NCI-H187 treated with DMSO at 0.1 percent for 48 hours (cell line): ENCODE measurements at places on chromosomes 11 and 22.

DNA sequence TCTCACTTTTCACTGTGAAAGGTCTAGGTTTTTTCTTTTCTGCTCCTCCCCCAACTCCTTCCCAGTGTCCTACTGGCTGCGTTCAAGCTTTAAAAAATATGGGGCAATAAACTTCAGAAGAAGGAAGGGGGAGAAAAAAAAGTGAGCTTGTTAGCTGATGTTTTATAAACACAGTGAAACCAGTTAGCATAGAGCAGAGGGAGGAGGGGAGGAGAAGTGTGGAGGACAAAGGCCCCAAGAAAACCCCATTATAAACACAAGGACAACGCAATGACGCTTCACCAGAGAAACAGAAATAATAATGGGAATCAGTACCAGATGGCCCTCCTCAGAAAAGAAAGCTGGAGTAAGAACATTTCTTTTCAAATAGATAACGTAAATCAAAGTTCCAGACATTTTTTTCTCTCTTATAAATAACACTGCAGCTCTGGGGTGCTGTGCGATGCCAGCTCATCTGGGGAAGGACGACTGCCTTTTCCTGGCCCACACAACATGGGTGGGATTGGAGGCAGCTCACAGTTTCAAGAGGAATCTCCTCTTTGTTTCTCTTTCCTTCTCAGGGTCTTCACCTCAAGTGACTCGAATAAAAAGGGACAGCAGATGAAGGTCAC is 235.4 kb upstream of the NARS2 start:
- no peak for DNase-seq

DNA sequence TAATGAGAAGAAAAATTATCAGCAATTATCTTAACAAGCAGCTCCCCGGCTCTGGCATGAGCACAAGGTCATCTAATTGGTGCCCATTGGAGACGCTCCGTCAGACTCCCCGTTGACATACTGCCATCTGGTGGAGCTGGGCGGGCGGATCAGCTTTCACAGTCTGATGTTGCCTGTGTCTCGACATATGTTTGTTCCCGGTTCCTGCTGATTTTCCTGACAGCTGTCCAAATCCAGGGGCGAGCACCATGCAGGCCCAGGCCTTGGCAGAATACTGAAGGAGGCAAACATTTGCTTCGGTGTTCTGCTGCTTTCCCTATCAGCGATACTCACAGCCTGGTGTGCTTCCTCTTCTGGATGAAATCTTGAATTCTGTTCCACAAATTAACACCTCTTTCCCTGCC is 43.8 kb upstream of the BARX2 start:
- peak; percentile 16 for DNase-seq

DNA sequence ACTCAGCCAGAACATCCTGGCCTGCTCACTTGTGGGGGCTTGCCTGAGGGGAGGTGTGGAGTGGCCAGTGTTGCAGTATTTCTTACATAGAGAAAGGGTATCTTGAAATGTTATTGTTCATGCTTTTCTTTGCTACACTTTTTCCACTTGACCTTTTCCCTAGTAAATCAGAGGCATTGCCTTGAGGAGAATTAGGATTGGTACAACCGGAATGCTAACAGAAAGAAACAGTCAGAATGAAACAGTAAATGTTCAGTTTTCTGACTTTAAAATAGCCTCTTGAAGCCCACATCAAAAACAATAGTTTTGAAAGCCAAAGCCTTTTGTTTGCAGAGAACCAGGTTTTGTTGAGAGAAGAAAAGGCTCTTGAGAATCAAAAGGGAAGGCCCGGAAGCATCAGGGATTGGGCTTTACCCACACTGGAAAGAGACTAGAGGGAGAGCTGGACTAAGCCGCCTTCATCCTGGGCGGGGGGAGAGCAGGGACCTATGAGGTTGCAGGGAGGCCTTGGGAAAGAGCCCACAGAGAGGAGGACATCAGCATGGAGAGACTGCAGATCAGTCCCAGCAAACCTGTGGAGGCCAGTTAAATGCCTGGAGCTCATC is 12.4 kb downstream of the ADM start:
- DNase-seq: no peak

GRCh38 chr11:128832121-128832497 is 35.0 kb downstream of the KCNJ1 start:
- DNase-seq: no peak

DNA sequence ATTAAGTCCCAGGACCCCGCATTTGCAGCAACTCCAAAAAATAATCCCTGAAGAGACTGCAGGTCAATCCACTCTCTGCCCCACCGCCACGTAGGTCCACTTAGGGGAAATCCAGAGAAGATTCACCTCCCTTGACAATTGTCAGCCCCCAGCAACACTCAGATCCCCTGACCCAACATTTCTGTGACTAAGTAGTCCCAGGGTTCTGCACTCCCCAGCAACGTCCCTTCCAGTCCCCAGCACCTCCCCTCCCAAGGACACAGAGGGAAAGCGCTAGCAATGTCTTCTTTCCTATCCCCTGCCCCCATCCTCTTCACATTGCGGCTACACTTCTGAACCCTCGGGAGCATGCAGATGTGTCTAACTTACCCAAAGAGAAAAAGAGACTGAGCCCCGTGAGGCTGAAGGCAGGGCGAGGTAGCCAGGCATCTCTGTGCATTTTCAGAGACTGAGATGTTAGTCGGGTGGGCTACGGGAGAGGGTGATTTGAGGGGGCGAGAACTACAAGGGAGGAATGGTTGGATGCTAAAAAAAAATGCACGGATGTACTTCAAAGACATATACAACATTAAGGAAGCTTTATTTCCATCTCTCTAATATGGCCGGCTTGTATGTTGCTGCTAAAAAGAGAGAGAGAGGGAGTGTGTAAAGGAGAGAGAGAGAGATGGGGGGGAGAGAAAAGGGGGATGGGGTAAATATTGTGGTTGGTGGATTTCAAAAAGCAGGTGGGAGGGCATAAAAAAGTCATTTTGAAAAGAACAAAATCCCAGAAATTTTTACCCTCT is at the start of gene SCN2B:
Gene SCN2B (minus strand): TSS at position 647 of the 785 bp plus-strand sequence. CDS start 208 bp downstream, at position 439.
- DNase-seq: no peak

DNA sequence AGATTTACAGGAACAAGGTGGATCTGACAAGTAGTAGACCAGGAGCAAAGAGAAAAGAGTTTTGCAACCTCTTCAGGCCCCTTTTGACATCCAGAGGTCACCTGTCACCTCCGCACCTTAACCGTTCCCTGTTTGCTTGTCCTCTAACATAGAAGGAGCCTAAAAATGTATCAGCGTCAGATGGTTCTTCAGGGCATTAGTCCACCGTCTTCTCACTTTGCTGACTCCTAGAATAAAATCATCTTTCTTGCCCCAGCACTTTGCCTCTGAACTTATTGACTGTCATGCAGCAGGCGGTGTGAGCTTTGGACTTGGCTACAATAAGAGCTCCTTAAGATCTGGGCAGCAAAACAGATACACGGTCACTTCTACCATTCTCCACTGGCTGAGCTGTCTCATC is 339.7 kb upstream of the B3GAT1 start:
- DNase-seq: no peak

- no peak for DNase-seq
Measured at GRCh38 chr11:45024316-45024715, 73.6 kb upstream of the TP53I11 start.
